ENCODE measurements at places on chromosomes 16 and 17.

DNA sequence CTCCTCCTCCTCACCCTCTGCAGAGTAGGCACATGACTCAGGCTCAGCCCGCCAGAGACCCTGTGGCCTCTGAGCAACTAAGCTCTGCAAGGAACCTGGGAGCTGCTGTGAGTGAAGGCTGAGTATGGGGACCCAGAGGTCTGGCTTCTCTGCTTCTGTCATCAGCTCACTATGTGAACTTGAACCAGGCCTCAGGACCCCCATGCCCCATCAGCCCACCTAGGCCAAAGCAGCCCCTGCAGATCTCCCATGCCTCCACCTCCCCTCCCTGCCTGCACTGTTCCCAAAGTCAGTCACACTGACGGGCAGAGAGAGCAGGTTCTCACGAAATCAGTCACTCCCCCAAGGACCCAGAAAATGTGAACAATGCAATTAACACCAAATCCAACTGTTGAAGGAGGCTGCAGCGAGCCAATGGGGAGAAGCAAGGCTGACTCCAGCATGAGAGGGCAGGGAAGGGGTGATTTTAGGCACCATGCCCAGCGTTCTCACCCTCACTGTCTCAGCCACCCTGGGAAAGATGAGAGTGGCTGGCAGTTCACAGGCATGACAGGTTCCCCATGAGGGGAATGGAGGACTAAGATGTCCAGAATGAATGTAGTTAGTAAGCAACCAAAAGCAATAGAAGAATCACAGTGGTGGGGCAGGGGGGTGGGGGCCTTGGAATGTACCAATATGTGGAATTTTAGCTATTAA lies 60.6 kb downstream of the BEAN1 start:
- no peak for DNase-seq

DNA sequence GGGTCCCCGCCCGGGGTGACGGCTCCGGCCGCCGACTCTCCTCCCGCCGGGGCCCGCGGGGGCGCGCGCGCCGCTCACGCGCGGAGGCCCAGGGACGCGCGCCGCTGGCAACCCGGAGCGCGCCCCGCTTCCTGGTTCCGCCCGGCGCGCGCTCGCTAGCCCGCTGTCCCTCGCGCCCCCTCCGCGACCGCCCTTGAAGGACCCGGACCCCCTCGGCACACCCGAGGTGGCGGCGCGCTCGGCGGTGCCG lies at the start of gene STAT5B:
TSS of gene STAT5B (minus strand) at position 33 of the 250 bp plus-strand sequence. CDS start 44,264 bp downstream, outside the sequence.
- no peak for DNase-seq

DNA sequence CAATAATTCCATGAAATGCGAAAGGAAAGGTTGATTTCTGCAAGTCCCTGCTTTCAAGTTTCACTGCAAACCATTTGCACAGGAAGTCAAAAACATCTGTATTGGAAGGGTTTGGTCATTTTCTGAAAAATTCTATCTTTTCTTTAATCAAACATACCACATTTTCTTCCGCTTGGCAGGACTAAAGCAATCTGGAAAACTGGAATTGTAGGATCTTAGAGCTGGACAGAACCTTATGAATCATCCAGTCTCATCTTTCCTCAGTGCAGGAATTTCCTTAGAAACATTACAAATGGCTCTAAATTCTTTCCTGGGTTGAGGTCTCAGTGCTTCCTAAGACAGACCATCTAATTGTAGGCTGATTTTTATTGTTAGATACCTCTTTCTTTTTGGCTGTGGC lies 111.5 kb upstream of the ELAC2 start:
- DNase-seq, result no peak

DNA sequence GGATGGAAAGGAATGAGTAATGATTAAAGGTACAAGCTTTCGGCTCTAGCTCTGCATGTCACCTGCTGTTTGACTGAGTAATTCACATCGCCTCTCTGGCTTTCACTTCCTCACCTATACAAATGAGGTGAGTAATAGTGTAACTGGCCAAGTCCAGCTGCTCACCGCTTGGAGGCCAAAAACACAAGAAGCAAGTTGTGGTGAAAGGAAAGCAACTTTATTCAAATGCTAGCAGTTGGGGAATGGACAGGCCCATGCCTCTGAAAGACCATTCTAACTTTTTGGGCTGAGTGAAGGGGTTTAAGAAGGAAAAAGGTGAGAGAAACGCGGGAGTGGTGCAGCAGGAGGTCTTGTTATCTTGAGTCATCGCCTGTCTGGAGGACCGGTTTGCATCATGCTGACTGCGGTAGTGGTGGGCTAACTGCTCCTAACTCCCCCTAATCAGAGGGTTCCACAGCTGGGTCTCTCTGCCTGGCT lies 45.7 kb upstream of the CSNK2A2 start:
- no peak for DNase-seq

DNA sequence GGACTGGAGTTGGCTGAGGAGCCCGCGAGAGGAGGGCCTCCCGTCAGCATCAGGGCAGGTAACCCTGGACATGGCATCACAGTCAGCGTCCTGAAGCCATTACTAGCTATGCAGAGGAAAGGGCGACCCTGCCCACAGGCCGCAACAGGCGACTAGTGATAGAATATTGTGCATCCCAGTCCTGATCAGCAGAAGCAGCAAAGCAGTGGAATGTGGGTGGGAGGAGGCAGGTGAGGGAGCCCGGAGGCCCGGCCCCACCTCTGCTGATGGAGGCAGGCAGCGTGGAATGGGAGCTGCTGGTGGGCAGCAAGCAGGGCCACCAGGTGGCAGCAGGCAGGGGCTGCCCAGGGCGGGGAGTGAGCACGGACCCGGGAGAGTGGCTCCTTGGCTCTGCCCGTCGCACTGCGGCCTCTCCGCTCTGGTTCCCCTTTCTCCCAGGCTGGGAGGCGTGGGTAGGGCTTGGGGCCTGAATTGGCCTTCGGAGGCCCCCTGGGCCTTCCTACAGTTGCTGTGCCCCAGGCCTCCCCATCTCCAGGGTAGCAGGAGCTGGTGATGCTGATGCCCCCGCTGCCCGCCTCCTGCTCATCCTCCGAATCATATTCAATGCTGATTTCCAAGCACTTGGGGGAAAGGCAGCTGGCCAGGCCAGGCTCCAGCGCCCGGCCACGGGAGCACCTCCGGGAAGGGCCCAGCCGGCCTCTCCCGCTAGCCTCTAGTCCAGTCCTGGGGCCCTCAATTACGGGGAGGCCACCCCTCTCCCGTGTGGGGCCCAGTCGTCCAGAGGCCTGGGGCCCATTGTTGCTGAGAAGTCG lies 20.2 kb downstream of the TSPOAP1 start:
- DNase-seq, result no peak

DNA sequence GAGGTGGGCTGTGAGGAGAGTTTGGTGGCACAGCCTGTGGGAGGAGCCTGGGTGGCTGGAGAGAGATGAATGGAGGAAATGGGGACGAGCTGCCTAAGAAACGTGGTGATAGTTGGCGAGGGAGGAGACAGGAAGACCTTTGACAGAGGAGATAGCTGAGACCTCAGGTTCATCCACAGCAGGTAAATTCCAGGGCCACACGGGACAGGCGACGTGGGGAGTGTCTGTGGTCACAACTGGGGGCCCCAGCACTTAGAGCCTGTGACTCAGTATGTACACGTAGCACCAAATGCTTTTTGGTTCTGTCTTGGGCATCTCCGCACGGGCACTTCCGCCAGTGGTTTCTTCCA lies 7.7 kb downstream of the MINK1 start:
- DNase-seq, result no peak

DNA sequence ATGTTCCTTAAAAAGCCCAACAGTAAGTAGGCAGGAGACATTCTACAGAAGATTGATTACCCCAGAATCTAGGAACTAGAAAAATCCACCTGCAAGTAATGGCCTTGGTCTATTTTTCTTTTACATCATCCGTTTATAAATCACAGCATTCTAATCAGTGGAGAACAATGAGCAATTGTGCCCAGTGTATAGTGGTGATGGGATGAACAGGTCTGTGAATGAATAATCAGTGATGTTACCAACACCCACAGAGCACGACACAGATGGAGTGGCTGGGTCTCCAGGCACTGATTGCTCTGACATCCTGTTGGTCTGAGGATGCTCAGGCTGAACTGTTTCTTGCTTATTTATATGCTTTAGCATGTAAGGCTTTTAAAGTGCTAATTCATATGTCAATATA lies 1251.2 kb upstream of the CDH8 start:
- DNase-seq, result no peak

- no peak for DNase-seq
Measured at GRCh38 chr16:30112197-30113030, 923 bp downstream of the GDPD3 start.

- no peak for DNase-seq
Measured at GRCh38 chr17:55479903-55480302, 31.3 kb downstream of the SMIM36 start.

GRCh38 chr17:49944273-49944870 lies 24.6 kb upstream of the DLX4 start:
- DNase-seq, result no peak

- no peak for DNase-seq
Measured at GRCh38 chr17:69492410-69493071, 78.0 kb downstream of the MAP2K6 start.

GRCh38 chr17:69103557-69104233 lies 38.0 kb downstream of the ABCA6 start:
- no peak for DNase-seq

DNA sequence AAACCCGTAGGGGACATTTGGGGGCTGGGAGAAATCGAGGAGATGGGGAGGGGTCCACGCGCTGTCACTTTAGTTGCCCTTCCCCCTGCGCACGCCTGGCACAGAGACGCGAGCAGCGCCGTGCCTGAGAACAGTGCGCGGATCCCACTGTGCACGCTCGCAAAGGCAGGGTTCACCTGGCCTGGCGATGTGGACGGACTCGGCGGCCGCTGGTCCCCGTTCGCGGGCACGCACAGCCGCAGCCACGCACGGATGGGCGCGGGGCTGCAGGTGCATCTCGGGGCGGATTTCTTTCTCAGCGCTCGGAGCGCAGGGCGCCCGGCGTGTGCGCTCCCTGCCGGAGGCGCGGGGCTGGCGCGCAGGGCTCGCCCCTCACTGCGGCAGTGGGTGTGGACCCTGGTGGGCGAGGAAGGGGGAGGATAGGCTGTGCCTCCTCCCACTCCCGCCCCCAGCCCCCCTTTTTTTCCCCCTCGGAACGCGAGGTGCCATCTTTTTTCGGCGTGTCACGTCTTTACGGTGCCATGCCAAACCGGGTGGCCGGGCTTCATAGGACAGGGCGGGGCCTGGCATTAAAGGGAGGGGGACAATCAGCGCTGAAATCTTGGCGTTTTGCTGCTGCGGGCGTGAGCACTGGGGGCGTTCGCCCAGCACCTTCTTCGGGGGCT lies 1.1 kb downstream of the MAPT start:
- DNase-seq, result peak; percentile 92

GRCh38 chr17:7001318-7001961 lies 5.6 kb downstream of the ALOX12 start:
- no peak for DNase-seq

DNA sequence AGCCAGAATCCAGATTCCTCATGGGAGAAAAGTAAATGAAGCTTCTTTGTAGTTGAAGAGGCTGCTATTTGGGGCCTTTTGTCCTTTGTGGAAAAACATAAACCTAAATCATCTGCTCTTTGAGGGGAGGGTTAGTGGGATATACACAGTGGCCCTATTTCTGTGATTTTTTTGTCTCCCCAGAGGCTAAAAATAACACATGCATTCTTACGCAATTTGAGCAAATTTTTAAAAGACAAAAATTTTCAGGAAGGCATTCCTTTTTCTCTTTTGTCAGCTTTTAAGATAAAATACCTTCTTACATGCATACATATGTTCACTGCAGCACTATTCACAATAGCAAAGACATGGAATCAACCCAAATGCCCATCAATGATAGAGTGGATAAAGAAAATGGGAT lies 165.5 kb downstream of the AXIN2 start:
- DNase-seq, result no peak

DNA sequence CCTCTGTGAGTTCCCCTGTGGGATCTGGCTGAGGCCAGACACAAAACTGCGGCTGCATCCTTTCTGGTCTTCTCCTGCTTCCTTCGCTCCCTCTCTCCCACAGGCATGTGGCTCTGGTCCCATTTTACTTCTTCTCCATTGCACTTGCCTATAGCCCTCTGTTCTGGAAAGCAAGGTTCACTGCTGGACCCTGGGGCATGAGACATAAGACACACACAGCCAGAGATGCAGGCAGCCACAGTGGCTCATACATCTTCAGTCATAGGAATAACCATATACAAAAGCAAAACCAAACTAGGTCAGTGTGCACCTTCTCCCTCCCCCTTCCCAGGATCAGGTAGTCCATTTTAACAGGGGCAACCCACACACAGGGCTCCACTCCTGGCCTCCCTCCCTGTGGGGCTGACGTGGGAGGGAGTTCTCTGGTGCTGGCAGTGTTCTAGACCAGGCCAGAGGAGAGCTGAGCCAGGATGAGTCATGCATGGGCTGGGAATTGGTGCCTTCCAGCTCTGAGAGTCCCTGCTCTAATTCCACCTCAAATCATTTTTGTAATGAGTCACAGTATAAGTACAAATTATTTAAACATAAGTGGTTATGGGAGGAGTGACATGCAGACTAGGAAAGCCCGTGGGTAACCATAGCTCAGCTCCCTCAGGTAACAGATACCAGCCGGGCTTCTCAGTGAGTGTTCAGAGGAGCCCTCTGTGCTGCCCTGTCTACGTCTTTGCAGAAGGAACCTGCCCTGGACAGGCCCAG lies 58.0 kb downstream of the ASIC2 start:
- DNase-seq, result peak; percentile 17

DNA sequence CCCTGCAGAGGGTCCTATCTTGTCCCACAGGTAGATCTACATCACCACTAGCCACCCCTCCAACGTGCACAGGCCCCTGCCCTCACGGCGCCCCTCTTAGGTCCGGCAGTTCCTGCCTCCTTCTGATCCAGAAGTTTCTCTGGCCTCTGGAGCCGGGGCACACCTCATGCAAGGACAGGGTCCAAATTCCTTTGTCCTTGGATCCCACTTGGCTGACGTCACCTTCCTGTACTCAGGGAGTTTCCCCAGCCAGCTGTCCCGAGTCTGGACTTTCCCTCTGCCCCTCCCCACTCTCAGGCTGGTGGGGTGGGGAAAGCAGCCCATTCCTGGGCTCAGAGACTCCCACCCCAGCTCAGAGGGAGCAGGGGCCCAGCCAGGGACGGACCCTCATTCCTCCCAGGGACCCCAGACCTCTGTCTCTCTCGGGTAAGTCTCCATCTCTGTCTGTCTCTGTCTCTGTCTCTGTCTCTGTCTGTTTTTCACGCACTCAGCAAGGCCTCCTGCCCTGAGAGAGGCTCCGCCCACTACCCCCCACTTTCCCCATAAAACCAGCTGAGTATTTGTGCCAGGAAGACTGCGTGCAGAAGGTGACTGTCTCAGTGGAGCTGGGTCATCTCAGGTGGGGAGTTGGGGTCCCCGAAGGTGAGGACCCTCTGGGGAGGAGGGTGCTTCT lies at the start of gene IL32:
TSS of gene IL32 (plus strand) at position 572 of the 673 bp plus-strand sequence. CDS start 172 bp downstream, outside the sequence.
- no peak for DNase-seq
